ENCODE measurements at places on chromosomes 2 and 18.

GRCh38 chr2:25787020-25787419 lies 91.3 kb downstream of the ASXL2 start:
- no peak for DNase-seq

DNA sequence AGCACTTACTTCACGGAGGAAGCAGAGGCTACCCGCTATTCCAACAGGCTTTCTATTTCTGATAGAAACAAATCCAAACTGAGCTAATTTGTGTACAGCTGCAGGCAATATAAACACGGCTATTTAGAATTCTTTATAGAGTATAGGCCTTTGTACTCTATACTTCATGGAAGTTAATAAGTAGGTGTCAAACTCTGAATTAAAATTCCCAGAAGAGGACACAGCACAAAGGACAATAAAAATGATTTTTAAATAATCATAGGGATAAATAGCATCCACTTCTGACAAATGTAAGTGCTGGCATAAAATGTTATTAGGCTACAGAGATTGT lies 261.5 kb downstream of the AFF3 start:
- DNase-seq: no peak

DNA sequence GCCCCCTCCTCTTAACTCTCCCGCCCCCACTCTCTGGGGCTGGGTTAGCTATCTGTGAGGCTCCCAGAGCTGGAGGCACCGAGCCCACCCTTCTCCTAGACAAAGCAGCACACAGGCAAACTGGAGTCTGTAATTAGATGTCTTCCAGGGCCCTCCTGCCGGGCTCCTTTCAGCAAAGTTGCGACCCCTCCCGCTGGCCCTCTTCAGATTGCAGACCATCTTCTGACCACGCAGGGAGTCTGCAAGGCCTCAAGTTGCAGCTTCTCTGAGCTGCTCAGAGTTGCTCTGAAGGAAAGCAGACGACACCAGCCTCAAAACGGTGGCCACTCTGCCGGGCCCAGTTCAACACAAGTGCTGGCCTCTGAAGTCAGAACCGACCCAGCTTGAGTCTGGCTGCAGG lies 228.4 kb upstream of the COPS8 start:
- DNase-seq: no peak

DNA sequence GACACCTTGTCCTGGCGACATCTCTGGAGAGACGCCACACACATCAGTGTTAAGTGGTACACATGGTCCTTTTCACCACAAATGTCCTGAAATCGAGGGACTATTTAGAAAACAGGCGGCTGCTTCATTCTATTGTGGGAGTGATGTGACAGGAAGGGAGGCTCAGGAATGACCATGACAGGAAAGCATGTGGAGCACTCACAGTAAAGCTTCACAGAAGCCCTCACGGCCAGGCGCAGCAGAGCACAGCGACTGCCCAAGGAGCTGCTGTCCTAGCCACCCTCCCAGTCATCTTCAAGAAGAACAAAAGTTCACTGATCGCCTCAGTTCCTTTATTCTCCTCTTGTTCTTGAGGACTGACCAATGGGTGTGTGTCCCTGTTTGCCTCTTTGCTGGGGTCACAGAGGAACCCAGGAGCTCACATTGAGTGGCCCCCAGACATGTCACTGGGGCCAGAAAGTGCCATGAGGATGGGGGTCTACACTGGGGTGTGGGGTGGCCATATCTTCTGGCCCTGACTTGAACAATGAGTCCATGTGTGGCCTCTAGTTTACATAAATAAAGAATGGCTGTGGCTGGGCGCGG lies 84.6 kb upstream of the RANBP2 start:
- no peak for DNase-seq

DNA sequence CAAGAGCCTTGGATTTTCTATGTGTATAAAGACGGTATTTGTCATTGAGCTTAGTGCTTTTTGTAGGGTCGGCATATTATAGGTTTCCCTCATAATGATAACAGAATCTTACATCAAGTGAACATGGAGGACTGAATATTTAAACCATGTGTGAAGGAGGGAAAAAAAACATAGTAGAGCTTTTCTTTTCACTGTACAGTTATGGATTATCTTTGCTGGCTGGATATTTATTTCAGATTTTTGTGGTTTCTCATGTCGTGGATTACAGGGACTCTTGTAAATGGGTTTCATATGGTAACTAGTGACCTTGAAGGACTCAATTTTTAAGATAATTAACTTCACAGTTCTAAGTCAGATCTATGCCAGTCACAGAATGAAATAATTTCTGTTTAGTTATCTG lies 330.2 kb upstream of the NRP2 start:
- DNase-seq: no peak

DNA sequence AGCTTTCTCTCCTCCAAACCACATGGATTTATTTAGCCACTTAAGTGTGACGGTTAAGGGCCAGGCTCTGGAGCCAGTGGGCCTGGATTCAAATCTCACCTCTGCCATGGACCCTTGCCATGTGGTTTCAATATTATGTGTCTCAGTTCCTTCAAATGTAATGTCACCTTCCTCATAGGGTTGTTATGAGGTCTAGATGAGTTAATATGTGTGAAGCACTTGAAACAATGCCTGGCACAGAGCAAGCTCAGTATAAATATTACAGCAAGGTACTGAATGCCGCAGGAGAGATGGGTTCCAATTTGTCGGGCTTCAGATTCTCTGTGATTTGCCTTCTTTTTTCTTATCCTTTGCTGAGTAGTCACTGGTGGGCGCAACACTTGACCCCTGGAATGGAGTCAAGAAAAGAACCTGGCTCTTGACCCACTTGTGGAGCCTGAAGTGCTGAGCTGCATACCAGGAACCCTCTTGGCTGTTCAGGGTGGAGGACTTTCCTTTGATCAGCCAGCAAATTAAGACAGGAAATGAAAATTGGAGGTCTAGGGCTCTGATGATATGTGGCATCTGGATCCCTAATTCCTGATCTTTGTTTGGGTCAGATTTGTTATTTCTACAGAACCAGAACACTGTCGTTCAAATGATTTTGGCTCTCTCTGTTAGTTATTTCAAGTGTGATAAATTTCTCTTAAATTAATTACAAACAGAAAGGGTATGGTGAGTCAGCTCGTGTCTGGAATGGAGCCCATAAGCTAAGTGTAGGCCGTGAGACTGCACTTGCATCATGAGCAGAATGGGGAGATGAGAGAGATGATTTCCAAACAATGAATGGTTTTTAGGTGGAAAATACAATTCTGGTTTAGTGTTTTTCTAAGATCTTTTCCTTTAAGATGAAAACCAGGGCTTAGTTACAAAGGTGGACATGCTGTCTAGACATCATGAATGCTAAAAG lies 293.0 kb downstream of the KCNS3 start:
- no peak for DNase-seq

- DNase-seq: no peak
Measured at GRCh38 chr2:96225016-96225533, 16.4 kb upstream of the STARD7 start.

GRCh38 chr18:49617329-49617695 lies 55.5 kb downstream of the LIPG start:
- no peak for DNase-seq

DNA sequence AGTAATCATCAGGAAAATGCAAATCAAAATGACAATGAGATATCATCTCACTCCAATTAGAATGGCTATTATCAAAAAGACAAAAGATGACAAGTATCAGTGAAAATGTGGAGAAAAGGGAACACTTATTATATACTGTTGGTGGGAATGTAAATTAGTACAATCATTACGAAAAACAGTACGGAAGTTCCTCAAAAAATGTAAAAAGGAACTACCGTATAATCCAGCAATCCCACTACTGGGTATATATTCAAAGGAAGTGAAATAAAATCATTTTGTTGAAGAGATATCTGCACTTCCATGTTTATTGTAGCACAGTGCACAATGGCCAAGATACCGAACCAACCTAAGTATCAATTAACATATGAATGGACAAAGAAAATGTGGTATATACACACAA lies 52.4 kb upstream of the TEX51 start:
- no peak for DNase-seq

GRCh38 chr2:164881524-164881923 lies 39.9 kb upstream of the COBLL1 start:
- no peak for DNase-seq

DNA sequence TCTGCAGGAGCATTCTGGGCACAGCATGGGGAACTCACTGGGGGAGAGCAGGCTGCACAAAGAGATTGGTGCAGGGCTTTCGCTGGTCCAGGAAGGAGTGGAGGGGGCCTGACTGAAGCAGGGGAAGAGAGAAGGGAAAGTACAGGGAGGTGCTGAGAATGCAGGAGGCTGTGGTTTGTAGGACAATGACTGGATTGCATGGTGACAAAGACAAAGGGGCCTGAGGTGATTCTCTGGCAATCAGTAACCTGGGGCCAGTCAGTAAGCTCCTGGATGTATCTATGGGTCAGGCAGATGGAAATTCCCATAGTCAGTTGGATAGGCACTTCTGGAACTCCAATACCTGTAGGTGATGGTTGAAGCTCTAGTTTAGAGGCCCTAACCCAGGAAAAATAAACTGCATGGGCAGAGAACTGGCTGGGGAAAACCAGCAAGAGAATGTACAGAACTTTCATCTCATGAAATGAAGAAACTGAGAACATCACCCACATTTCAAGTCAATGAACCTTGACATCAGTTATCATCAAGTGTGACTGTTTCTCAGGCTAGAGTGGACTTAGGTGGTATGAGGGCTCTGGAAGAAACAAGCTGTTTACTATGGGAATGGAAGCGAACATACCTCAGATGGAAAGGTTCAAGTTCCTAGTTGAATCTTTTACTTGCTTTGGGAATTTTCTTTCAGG lies 193.2 kb downstream of the TPGS2 start:
- DNase-seq: no peak
